B cell (primary cell): ENCODE measurements at places on chromosomes 3 and 15. TPM values are rescaled to one million over a fixed set of nuclear protein-coding genes. Genes with fewer than 3 reads are reported as not detected.

The TMEM207 gene
- not detected in 2 replicates for total RNA-seq

The HIGD2B gene
- 0.52 and 1.4 TPM in 2 replicates for total RNA-seq

DNA sequence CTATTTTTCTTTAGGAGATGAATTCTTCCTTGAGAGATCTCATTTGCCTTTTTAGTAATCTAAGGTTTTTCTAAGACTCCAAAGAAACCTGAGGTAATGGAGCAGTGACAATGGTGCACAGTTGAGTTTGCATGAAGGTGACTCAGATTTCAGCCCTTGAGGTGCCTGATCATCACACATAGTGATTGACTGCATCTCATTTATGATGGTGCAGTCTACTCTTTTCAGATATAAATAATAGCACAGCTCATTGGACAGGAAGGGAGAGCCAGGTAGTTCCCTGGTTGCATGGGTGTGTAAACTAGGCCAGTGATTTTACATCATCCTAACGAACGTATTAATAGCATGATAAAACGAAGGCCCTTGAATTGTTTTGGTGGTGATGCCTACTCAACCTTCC, 86.1 kb upstream of the SAMMSON start:
- no peaks in the 10 kb centered on the region for H3K27me3 ChIP-seq
- H3K27ac ChIP-seq, result no peak overlapping the region
- no peaks in the 10 kb centered on the region for H3K36me3 ChIP-seq
- no peaks in the 10 kb centered on the region for H3K4me1 ChIP-seq

GRCh38 chr15:27906802-27907201, 192.3 kb downstream of the OCA2 start:
- no peak overlapping the region for H3K4me3 ChIP-seq
- H3K27ac ChIP-seq, result no peak overlapping the region
- no peaks in the 10 kb centered on the region for H3K4me1 ChIP-seq
- H3K27me3 ChIP-seq, result no peaks in the 10 kb centered on the region
- no peak for DNase-seq
